ENCODE measurements at places on chromosomes 2 and 18.

- no peak for DNase-seq
These were observed 68.4 kb downstream of the TWIST2 start for GRCh38 chr2:238916176-238916874.

- DNase-seq, result no peak
These were observed 74.6 kb upstream of the HDAC4 start for GRCh38 chr2:239475161-239476028.

DNA sequence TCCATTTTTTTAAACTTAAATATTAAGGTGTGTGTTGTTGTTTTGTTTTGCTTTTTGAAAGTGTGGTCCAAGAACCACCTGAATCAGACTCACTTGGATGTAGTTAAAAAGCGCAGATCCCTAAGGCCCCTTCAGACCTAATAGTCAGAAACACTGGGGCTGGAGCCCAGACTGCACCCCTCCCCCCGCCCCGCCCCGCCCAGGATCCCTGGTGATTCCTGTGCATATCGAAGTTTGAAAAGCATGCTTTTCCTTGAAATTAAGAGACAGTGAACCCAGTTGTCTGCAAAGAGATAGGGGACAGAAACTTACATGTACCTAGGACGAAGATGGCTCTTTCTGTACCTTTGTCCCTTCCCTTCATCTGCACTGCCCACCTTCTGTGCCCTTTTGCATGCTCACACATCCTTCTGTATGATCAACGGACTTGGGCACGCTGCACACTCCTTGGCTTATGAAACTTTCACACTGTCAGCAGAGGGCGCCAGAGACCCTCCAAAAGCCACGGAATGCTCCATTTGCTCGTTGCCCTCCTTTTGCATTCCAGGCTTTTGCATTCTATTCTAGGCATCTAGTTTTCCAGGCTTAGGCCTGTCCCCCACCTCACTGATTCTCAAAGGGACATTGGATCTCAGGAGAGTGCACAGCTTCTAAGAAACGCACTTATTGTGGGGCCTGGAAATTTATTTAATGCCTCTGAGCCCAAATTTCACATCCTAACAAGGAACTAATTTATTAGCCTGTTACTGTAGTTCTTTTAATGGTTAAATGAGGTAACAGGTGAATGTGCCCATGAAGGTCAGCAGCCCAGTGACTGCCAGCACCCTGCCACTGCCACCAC is 32.8 kb upstream of the SLC14A1 start:
- peak; percentile 85 for DNase-seq

DNA sequence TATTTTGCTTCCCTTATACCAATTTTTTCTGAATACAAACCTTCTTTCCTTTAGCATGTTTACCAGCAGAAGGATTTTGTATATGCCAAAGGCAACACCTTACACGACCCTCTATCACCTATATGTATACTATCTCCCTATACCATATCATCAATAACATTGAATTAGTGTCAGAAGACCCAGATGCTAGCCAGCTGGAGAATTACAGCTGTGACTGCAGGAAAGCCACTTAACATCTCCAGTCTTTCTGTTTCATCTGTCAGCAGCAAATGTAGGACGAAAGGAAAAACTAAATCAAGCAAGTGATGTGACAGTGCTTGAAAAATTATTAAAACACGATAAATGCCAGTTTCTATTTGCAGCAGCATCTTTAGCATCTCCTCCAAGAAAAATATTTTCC is 193.7 kb downstream of the STK39 start:
- no peak for DNase-seq

GRCh38 chr2:213145715-213146242 is 5.6 kb downstream of the IKZF2 start:
- no peak for DNase-seq
